Cardiac septum (tissue), 1 donor: ENCODE measurements at places on chromosomes 13 and 19. TPM values are rescaled to one million over a fixed set of nuclear protein-coding genes. Genes with fewer than 3 reads are reported as not detected.

Gene PAK4
- total RNA-seq: 18.6 TPM

Gene CYP2A6
- total RNA-seq: not detected

Gene OR10H2
- not detected for total RNA-seq

Gene LRRC63
- total RNA-seq: not detected

- DNase-seq: no peak
Observed at GRCh38 chr13:42173789-42174343, 98.1 kb upstream of the AKAP11 start.

DNA sequence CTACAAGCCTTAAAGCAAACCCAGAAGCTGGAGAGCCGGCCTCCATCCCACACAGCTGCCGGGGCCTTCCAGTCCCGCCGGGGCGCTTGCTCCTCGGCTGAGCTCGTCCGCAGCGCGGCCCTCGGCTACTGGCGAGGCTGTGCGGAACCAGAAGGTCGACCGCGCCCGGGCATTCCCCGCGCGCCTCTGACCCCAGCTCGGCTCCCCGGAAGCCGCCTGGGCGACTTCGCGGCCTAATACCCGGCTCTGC is 863 bp downstream of the ANKRD10 start:
- DNase-seq: no peak

DNA sequence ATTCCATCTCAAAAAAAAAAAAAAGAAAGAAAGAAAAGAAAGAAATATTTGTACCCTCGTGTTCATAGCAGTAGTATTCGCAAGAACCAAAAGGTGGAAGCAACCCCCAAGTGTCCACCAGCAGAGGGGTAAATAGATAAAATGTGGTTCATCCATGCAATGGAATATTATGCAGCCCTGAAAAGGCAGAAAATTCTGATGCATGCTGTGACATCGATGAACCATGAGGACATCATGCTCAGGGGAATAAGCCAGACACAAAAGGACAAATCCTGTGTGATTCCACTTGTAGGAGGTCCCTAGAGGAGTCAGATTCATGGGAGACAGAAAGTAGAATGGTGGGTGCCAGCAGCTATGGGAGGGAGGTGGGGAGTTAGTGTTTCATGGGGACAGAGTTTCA is 6.4 kb upstream of the LRRC8E start:
- DNase-seq: no peak

DNA sequence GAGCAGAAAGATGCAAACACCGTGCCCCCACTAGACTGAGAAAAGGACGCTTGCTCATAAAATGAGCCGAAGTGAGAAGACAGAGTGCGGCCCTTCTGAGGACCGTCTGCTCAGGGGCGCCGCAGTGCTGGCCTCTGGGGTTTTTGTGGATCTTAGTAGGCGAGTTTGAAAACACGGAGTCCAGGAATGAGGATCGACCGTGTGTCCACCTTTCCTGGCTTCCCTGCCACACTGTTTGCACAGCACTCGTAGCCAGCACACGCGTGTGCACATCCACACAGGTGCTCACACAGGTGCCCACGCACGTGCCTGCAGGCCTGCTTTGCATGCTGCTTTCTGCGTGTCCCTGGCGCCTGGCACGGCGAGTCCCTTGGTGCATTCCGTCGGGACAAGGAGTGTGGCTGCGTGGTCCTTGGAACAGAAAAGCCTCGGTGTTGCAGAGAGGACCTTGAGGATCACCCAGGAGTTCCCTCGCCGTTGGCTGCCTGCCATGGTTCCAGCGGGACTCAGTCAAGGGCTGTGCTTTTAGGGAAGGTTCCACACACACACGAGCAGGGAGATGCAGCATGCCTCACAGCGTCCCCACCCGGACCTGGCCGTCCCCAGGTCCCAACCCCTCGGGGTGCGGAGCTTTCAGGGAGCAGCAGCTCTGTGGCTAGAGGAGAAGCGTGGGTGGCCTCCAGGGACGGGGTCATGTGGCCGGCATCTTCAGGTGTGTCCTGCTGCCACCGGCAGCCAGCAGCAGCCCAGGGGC is 10.1 kb upstream of the ZNF554 start:
- DNase-seq: no peak

- no peak for DNase-seq
Observed at GRCh38 chr13:26585136-26585535, 27.7 kb downstream of the WASF3 start.

GRCh38 chr19:16259385-16260159 is 61.9 kb downstream of the AP1M1 start:
- no peak for DNase-seq

- no peak for DNase-seq
Observed at GRCh38 chr13:63308549-63309165, 1893.0 kb upstream of the PCDH20 start.

- DNase-seq: peak; percentile 89
Observed at GRCh38 chr19:47790398-47790814, 11.9 kb downstream of the SELENOW start.

- DNase-seq: no peak
Observed at GRCh38 chr13:46605825-46606554, 53.0 kb downstream of the LRCH1 start.

- DNase-seq: no peak
Observed at GRCh38 chr13:28423010-28423409, 71.9 kb downstream of the FLT1 start.

GRCh38 chr13:85828094-85828684 is 29.0 kb upstream of the SLITRK6 start:
- DNase-seq: no peak

DNA sequence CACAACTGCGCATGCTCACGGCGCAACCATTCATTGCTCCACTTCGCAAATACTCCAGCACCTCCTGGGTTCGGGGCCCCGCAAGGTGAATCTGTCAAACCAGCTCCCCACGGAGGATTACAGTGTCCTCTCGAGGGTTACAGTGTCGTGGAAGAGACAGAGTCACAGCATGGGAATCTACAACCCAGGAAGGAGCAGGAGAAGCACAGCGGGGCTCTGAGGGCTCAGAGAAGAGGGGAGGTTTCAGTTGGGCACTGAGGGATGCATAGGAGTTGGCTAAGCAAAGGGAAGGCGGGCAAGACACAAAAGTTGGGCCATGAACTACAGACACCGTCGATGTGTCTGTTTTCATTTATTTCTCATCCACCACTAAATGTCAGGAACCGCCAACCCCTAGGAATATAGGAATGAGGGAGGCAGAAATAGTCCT is 1.0 kb upstream of the GTF2F1 start:
- no peak for DNase-seq

- no peak for DNase-seq
Observed at GRCh38 chr13:112940236-112940635, 28.8 kb upstream of the MCF2L start.

DNA sequence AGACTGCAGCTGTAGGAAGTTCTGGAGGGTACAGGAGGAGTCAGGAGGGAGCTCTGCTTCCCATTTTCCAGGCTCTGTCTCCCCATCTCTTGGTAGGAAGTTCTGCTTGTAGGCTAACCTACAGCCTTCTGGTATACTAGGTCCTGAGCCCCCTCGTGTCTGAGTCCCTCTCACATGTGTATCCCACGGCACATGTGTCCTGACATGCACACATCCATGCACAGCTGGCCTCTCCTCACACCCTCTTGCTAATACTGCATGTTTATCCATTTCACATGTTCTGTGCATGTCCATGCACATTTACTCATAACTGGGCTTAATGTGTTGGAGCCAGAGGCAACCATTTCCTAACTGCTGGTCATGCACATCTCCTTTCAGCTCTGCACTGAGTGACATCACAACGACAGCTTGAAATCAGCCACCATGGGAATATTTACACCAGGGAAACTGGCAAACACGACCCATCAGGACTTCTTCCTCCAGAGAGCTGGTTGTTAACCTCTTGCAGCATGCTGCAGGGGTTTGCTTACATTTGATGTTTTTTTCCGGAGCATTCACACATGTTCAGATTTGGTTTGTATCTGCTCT is 3.0 kb downstream of the CD209 start:
- no peak for DNase-seq

- DNase-seq: no peak
Observed at GRCh38 chr13:100075700-100076587, 12.9 kb upstream of the PCCA start.

GRCh38 chr19:2969104-2969504 is 8.3 kb upstream of the TLE6 start:
- no peak for DNase-seq

DNA sequence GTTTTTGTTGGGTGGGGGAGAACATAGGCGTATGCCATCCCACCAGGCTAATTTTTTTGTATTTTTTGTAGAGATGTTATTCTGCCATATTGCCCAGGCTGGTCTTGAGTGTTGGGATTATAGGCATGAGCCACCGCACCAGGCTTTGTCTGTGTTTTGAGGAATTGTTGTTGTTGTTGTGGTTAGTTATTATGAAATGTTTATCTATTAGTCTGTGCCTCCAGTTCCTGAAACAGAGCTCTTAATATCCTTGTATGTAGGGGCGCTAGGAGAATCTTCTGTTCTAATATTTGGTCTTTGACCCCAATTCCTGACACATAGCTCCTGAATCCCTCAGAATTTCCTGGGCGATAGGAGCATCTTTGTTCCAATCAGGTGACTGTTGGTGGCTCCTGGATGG is 5.6 kb upstream of the LATS2 start:
- DNase-seq: no peak
